Dermis blood vessel endothelial cell (primary cell): ENCODE measurements at places on chromosomes 13 and 19.

DNA sequence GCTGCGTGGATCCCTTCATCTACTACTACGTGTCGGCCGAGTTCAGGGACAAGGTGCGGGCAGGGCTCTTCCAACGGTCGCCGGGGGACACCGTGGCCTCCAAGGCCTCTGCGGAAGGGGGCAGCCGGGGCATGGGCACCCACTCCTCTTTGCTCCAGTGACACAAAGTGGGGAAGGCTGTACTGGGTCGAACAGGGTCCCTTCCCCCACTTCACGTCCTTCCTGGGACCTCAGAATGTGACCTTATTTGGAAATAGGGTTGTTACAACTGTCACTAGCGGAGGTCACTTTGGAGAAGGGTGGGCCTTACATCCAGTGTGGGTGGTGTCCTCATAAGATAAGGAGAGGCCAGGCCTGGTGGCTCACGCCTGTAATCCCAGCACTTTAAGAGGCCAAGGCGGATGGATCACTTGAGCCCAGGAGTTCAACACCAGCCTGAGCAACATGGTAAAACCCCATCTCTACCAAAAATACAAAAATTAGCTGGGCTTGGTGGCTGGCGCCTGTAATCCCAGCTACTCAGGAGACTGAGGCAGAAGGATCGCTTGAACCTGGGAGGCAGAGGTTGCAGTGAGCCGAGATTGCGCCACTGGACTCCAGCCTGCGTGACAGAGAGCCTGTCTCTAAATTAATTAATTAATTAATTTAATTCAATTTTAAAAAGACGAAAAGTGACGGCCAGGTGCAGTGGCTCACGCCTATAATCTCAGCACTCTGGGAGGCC lies 1.8 kb downstream of the F2RL3 start:
- no peak for DNase-seq

DNA sequence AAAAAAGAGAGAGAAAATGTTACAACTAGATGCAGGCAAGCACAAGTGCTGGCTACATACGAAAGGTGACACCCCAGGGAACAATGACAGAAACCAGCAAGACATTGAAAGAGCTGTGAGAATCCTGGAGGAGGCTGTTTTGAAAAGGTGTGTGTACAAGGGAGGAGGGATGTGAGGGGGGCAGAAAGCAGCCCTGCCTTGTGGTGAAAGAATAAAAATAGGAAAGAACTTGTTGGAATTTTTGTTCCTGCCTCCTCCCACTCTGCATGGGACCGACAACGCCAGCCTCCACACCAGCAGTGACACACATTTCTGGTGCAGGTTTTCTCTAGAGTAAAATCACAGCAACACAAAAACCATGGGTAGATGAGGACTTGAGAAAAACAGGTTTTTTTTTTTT lies 1258.6 kb downstream of the PCDH9 start:
- no peak for DNase-seq

DNA sequence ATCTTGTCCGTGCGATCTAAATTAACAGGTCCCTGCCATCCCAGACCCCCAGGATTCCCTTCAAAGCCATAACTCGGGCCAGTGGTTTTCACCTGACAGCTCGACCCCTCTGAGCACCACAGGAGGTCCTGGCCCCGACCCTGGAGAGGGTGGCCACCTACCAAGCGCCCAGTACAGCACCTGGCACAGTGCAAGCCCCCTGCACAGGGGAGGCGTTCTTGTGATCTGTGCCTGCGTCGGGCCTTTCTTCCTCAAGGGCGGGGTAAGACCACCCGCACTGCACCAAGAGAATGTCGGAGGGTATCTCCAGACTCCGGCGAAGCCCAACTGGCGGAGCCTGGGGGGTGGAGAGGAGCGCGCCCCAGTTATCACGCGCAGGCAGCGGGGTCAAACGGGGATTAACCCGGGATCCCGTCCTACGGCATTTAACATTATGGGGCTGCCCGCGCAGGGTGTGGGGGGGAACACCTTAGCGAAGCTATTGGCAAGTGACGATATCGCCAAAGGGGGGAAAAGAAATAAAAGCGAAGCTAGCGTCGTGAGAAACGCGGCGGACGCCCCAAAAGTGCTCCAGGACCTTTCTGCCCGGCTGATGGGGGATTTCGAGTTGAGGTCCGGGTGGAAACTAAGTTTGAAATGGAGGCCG lies 1.3 kb upstream of the HNRNPL start:
- no peak for DNase-seq

GRCh38 chr13:103403148-103403740 lies 337.0 kb upstream of the SLC10A2 start:
- DNase-seq: no peak

- DNase-seq: peak; percentile 46
Observed at GRCh38 chr13:26050568-26051230, 1.1 kb downstream of the SHISA2 start.

DNA sequence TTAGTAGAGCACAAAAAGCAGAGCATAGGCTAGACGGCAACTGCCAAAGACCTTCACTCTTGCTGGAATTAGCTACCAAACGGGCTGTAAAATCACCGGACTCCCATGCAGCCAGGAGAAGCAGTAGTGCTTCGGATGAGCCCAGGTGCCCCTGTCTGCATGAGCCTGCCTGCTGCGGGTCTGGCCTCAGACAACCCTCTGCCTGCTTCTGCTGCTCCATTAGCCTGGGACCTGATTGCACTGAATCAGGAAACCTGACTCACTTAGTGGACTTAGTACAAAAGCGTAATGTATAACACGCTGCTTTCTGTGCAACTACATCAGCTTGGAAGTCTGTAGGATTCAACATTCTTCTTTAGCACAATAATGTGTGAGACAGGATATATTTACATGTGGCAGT lies 170.0 kb downstream of the LMO7 start:
- DNase-seq: peak; percentile 29

- peak; percentile 59 for DNase-seq
Observed at GRCh38 chr19:53982611-53983010, 8.8 kb upstream of the CACNG6 start.

DNA sequence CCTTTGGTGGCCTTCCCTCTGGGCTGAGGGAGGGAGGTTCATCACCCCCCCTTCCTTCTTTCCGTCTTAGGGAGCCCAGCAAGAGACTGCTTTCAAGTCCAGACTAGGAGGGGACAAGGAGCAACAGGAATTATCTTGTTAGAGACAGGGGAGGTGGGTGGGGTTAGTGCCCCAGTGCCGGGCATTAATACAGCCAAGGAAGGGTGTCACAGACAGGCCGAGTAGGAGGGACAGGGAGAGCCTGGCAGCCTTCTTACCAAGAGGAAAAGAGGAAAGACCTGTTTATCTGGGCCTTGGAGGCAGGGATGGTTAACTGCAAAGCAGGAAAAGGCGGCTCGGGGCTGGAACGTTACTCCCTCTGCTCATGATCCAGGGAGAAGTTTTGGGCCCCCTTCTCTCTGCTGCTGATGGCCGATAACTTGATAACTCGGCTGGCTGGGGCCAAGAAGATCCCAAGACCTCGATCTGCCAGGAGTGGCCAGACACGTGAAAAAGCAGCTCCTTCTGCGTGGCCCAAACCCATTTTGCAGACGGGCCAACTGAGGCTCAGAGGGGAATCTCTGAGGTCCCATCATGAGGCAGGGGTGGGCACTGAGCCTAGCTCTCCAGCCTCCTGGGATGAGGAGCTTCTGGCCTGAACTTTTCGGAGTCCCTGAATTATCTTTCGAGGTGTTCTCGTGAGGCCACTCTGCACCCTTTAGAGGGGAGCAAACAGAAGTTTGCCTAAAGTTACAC lies 79.3 kb downstream of the PTPRS start:
- no peak for DNase-seq

GRCh38 chr13:51122868-51123566 lies 11.9 kb upstream of the C13orf42 start:
- no peak for DNase-seq

DNA sequence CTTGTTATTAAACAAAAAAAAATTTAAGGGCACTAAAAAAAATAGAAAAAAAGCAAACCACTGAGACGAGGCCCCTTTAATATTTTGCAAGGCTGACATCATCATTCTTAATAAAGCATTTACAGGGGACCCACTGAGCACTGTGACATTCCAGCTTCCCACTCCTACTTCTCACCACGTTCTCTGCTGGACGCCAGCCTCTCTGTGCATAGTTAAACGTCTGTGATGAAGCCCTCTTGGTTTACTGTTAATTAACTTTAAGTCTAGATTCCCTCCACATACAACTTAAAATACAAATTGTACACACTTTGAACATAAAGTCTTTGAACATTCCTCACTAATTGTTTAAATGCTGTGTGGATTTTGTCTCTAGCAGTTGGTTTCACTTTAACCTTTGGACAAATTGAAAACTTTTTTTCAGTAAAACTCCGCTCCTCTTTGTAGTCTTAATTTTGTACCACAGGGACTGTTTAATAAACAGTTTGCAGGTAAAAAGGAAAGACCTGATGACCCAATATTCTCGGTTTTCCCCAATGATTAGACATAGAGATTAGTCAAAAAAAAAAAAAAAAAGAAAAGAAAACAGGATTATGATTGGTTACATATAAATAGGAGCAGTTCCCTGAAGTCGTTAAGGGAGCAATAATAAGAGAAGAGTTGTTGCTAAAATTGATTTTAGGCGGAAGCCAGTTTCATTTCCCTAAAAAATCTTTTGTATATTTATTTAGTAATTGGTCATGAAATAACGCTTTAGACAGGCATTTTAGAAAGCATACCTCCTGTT lies 219.8 kb downstream of the MZT1 start:
- no peak for DNase-seq

DNA sequence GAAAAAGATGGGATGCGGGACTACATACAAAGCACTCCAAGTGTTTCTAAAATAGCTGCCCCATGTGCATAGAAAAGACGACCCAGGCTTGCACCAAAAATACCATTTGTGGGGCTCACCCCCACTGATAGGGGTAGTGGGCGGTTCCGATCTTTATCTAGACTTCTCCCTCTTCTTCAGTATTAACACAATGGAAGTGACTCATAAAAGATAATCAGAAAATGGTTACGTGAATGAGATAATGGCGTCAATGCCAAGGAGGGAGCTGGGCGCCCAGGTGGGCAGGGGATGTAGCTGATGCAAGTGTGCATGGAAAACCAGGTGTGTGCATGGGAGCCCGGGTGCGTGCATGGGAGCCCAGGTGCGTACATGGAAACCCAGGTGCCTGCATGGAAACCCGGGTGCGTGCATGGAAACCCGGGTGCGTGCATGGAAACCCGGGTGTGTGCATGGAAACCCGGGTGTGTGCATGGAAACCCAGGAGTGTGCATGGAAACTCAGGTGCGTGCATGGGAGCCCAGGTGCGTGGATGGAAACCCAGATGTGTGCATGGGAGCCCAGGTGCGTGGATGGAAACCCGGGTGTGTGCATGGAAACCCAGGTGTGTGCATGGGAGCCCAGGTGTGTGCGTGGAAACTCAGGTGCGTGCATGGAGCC lies 32.7 kb downstream of the LAMP1 start:
- DNase-seq: no peak

- DNase-seq: peak; percentile 41
Observed at GRCh38 chr19:18001777-18002345, 6.1 kb upstream of the ARRDC2 start.

- no peak for DNase-seq
Observed at GRCh38 chr13:110629735-110630134, 14.4 kb downstream of the NAXD start.

DNA sequence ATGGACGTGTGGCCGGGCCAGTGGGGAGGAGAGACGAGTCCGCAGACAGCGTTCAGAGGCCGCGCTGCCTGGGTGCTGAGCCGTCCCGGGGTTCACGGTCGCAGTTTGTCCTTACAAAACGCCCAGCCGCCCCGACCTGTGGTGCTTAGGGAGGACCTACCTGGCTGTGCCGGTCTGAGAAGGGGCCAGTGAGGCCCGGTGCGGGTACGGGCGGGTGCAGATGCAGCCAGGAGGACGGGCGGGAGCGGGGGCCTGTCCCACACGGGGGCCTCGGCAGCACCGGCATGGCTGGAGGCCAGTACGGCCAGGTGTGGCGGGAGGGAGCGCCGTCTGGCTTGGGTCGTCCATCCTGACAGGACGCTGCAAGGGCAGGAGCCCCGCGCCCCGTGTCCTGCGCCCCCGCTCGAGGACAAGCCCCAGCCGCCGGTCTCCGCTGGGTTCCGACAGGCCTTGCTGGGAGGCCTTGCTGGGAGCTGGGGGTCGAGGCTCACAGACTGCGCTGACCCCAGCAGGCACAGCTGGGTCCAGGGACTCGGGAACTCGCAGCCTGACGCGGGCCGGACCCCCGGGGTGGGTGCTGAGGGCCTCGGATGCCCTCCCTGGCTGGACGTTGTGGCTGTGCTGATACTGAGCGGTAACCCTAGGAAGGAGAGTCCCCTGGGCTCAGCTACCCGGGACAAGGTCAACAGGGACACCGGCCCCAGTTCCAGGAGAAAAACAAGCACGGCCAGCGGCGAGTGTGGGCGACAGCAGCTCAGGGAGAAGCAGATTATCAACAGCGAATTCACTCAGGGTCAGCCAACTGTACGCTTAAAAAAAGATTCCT lies 5.3 kb upstream of the PROZ start:
- peak; percentile 24 for DNase-seq

- peak; percentile 10 for DNase-seq
Observed at GRCh38 chr13:101291646-101292515, 124.4 kb downstream of the NALCN start.

- DNase-seq: no peak
Observed at GRCh38 chr13:20940083-20940482, 37.5 kb upstream of the XPO4 start.

DNA sequence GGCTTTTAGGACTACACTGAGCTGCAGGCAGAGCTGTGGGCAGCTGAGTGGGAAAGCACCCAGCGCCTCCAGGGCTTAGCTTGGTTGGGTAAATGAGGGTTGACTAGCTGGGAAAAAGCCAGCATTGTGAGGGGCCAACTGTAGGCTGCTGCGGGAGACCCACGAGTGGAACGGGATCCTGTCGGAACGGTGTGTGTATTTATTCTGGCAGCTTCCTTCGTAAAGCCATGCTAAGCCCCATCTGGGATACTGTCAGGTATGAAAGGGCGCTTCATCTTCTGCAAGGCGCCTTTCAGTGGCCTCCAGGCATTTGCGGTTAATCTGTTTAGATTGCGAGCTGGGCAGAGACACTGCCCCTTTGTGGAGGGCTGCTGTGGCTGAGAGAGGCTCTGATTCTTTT lies 39.5 kb upstream of the CNMD start:
- DNase-seq: no peak

- DNase-seq: peak; percentile 42
Observed at GRCh38 chr19:1026783-1027649, 608 bp downstream of the CNN2 start.

GRCh38 chr13:113850722-113851479 lies 13.0 kb downstream of the GAS6 start:
- no peak for DNase-seq

- DNase-seq: no peak
Observed at GRCh38 chr13:79336966-79337365, 69.1 kb downstream of the RBM26 start.

GRCh38 chr13:91331047-91331915 lies 16.2 kb upstream of the MIR17HG start:
- no peak for DNase-seq

- DNase-seq: no peak
Observed at GRCh38 chr19:33345163-33345562, 28.3 kb upstream of the CEBPG start.

DNA sequence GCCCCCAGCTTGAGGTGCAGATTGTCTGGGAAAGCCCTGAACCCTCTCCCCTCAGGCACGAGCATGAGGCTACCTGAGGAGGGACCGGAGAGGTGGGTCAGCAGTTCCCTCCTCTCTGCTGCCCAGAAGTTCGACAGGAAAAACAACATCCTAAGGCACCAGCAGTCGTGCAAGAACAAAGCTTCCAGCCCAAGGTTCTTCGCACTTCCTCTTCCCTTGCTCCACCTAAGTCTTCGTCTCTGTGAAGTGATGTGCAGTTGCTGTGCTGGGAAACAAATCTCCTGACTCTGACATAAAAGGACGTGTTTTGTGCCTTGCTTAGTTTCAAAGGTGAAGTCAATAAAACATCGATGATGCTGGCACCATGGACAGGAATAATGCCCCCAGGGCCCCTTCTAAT lies 173.3 kb downstream of the USP12 start:
- no peak for DNase-seq
